ENCODE measurements at places on chromosomes 6 and 20.

DNA sequence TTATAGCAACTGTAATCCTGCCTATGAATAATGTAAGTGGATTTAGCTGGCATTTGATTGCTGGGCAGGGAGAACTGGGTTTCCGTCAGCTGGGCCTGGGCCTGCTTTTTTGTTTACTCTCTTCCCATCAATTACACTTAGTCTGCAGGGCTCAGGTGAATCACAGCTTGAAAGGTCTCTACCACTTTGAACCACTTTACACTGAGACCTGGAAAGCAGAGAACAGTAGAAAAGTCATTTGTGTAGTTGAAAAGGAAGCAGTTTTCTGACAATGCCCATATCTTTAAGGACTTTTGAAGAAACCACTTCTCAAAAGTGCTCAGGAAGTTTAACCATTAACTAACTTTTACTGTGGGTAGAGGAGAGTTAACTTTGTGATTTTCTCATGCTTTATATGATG is 315.4 kb upstream of the SASH1 start:
- H3K27me3 ChIP-seq, result no peaks in the 10 kb centered on the region
- no peaks in the 10 kb centered on the region for H3K4me1 ChIP-seq
- no peak overlapping the region for H3K27ac ChIP-seq
- no peaks in the 10 kb centered on the region for H3K36me3 ChIP-seq
- no peak for ATAC-seq

DNA sequence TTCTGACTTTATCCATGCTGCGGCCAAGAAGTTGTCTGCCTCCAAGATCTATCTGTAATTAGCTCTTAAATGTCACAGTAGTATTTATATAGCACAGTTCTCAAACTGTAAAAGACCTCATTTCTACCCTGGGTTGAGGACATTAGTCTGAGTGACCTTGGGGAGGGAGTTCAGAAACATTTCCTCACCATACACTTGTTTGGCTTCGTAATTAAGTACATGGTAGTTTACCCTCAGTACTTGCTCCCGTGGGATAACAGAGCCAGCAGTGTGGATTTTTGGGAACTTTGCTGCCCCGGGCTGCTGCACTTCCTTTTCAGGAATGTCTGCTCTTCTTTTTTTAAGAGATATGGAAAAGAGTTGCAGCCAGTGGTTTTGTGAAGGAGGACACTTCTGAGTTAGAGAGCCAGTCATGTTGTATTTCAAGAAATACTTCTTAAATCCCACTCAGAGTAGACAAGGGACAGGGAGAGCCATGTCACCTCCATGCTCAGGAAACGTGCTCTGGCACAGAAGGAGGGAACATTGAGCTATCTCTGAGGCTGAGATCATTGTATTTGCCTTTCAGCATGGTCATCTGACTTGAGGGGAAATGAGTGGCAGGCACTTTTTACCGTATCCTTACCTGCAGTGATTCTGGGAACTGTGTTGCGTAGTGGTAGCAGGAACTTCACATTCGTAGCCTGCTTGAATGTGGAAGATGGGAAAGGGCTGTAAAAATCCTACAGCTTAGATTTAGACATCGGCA is 33.6 kb downstream of the RPRD1B start:
- no peak overlapping the region for H3K4me3 ChIP-seq
- no peaks in the 10 kb centered on the region for H3K36me3 ChIP-seq
- no peaks in the 10 kb centered on the region for H3K4me1 ChIP-seq
- no peak for ATAC-seq
- H3K27me3 ChIP-seq, result no peaks in the 10 kb centered on the region
- no peak overlapping the region for H3K27ac ChIP-seq

DNA sequence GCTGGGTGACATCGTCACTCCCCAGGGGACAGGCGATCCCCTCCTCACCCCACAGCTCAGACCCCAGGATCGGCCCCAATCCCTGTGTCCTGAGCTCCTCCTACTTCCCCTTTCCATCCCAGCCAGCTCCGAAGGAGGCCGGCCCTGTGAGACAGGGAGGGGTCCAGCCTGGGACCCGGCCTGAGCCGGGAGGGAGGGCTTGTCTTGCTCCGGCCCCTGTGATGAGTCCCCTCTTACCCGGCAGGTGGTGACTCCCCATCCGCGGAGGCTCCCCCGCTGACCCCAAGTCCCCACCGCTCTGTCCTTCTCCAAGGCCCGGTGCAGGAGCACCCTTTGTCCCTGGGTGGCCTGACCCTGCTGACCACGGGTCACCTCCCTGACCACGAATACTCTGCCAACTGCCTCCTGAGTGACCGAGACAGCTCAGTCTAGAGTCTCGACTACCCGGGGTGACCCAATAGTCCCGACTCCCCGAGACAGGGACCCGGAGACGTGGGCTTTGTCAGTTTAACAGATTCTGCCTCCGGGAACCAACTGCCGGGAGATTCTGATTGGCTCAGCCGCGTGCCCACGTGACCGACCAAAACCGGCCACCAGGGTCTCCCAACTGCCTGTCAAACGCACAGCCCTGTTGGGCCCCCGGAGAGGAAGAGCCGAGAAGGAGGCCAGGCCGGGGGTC is 187.4 kb upstream of the PROKR2 start:
- H3K4me1 ChIP-seq, result no peaks in the 10 kb centered on the region
- H3K27me3 ChIP-seq, result peaks cover 3% of the 10 kb centered on the region
- H3K36me3 ChIP-seq, result no peaks in the 10 kb centered on the region
- H3K27ac ChIP-seq, result no peak overlapping the region
- no peak overlapping the region for H3K4me3 ChIP-seq

GRCh38 chr6:147067184-147067583 is 137.0 kb upstream of the STXBP5 start:
- H3K27ac ChIP-seq, result no peak overlapping the region
- ATAC-seq, result no peak
- H3K27me3 ChIP-seq, result no peaks in the 10 kb centered on the region
- no peak overlapping the region for H3K4me3 ChIP-seq
- H3K4me1 ChIP-seq, result peaks cover 7% of the 10 kb centered on the region
- no peaks in the 10 kb centered on the region for H3K36me3 ChIP-seq

DNA sequence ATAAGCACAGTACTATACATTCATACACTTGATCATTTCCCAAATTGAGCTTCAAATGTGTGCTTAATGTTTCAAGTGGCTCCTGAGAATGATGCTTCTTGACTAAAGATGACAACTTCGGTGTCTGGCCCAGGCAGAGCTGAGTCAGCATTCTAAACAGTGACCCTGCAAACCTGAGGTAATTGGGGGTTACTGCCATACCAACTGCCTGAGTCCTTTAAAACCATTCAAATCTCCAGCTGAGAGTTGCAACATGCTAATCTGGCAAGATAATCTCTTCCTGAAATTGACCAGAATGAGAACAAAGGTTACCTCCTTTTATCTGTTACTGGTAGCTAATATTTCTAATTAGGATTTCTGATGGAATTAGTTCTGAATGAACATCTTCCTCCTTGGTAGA is 8.2 kb downstream of the BACH2 start:
- H3K4me1 ChIP-seq, result peaks cover 46% of the 10 kb centered on the region
- H3K27ac ChIP-seq, result no peak overlapping the region
- H3K36me3 ChIP-seq, result peaks cover 48% of the 10 kb centered on the region
- ATAC-seq, result no peak
- H3K27me3 ChIP-seq, result no peaks in the 10 kb centered on the region

DNA sequence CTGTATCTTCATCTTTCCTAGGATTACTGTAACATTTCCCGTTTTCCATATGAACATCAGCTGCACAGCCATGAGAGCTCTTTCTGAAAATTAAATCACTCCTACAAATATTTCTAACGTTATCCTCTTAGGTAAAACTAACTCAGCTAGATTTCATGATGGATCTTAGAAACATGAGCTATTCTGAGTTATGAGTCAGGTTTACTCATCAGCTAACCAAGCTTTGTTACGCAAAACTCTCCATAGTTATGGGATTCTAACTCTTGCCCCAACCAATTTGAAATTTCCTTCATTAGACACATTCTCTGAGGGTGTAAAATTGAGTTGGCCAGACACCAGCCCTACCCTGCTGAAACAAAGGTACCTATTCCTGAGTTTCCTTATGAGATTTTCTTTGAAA is 14.0 kb downstream of the DEFB110 start:
- no peak for ATAC-seq
- no peak overlapping the region for H3K4me3 ChIP-seq
- H3K27me3 ChIP-seq, result no peaks in the 10 kb centered on the region
- H3K27ac ChIP-seq, result no peak overlapping the region
- H3K36me3 ChIP-seq, result no peaks in the 10 kb centered on the region

DNA sequence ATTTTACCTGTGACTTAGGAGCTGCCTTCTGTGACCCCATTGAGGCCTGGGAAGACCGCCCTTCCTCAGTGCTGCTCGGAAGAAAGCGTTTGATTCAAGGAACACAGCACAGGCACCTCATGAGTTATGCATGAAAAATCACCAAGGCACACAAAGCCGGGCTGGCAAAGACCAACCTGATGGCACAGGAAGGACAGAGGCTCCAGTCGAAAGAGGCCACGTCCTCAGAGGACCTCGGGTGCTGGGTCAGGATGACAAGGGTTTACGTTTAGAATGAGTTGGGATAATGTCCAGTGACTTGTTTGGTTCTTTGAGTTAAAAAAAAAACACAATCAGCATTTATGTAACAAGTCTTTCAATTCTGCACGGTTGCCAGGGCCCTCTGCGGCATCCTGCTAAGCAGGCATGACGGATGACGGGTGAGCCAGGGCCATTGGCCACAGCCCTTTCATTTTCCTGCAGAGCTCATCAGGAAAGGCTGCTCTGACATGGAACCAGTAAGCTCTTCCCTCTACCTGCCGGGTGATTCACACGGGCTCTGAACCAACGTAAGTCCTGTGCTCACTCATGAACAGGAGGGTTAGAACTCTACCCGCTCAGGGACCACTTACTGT is 112.8 kb downstream of the DACT2 start:
- no peak overlapping the region for H3K27ac ChIP-seq
- H3K4me3 ChIP-seq, result no peak overlapping the region

- peaks cover 41% of the 10 kb centered on the region for H3K36me3 ChIP-seq
- peaks cover 4% of the 10 kb centered on the region for H3K27me3 ChIP-seq
- no peak for ATAC-seq
- no peak overlapping the region for H3K4me3 ChIP-seq
- peaks cover 10% of the 10 kb centered on the region for H3K4me1 ChIP-seq
Measured at GRCh38 chr6:32113386-32114352, 4.5 kb upstream of the TNXB start.

- H3K36me3 ChIP-seq, result no peaks in the 10 kb centered on the region
- no peak overlapping the region for H3K27ac ChIP-seq
- no peaks in the 10 kb centered on the region for H3K27me3 ChIP-seq
- no peak for ATAC-seq
- no peak overlapping the region for H3K4me3 ChIP-seq
Measured at GRCh38 chr6:2911171-2911570, 8.1 kb upstream of the SERPINB9 start.

GRCh38 chr6:158972241-158973233 is 27.5 kb downstream of the RSPH3 start:
- no peak overlapping the region for H3K27ac ChIP-seq
- ATAC-seq, result no peak
- H3K27me3 ChIP-seq, result no peaks in the 10 kb centered on the region
- no peaks in the 10 kb centered on the region for H3K4me1 ChIP-seq
- H3K4me3 ChIP-seq, result no peak overlapping the region
- peaks cover 2% of the 10 kb centered on the region for H3K36me3 ChIP-seq

GRCh38 chr20:2763186-2763585 is 37.2 kb downstream of the CPXM1 start:
- peaks cover 16% of the 10 kb centered on the region for H3K27me3 ChIP-seq
- no peak overlapping the region for H3K27ac ChIP-seq
- H3K4me3 ChIP-seq, result no peak overlapping the region
- H3K36me3 ChIP-seq, result no peaks in the 10 kb centered on the region
- ATAC-seq, result no peak
- peaks cover 4% of the 10 kb centered on the region for H3K4me1 ChIP-seq

- ATAC-seq, result no peak
- no peaks in the 10 kb centered on the region for H3K36me3 ChIP-seq
- no peaks in the 10 kb centered on the region for H3K4me1 ChIP-seq
- no peaks in the 10 kb centered on the region for H3K27me3 ChIP-seq
- no peak overlapping the region for H3K4me3 ChIP-seq
Measured at GRCh38 chr20:9130521-9130920, 61.6 kb downstream of the PLCB4 start.

DNA sequence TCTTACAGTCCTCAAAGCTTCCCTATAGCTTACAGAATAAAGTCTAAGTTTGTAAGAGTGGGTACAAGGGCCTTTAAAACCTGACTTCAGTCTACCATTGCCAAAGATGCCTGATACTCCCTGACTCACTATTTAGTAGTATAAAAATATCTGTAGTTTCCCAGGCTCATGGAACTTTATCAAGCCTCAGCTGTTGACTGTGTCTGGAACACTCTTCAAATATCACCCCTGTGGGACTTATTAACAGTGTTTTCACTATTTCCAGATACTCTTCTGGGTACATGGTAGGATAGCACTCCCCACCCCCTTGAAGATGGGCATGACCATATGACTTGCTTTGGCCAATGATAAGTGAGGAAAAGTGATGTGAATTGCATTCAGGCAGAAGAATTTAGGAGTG is 105.3 kb upstream of the TENT5A start:
- no peaks in the 10 kb centered on the region for H3K36me3 ChIP-seq
- H3K27me3 ChIP-seq, result peaks cover 5% of the 10 kb centered on the region
- H3K4me1 ChIP-seq, result no peaks in the 10 kb centered on the region

DNA sequence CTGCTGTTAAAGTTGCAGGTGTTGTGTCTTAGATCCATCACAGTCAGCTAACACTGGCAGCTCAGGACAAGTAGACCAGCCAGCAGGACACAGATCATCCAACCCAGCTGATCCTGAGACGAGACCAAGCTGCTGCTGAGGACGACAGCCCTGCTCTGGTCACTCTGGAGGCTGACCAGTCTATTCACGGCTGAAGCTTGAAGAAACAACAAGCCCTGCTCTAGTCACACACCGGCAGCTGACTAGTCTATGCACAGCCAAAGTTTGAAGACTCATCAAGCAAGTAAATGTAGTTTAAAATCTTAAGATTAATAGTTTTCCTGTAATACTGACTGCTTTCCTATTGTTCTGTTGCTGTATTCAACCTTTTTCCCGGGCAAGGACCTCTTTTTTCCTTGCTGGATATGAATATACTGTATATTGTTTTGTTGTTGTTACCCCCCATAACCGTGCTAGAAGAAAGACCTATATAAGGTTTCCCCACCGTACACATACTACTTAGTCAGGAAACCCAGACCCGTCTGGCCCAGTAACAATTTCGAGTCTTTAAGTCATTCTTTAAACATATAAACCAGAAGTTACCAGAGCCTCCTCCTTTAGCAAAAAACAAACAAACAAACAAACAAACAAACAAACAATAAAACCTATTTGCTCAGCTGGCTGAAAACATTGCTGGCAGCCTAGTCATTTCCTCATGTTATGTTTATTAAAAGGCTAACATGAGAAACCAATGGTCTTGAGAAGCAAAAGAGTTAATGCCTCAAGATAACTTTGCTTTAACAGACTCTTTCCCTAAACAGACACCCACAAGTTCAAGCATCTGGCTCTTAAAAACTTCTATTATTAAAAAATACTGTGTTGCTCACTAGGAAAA is 16.7 kb upstream of the GSTA3 start:
- no peaks in the 10 kb centered on the region for H3K36me3 ChIP-seq
- no peak overlapping the region for H3K4me3 ChIP-seq
- H3K27ac ChIP-seq, result no peak overlapping the region
- H3K4me1 ChIP-seq, result no peaks in the 10 kb centered on the region
- H3K27me3 ChIP-seq, result peaks cover 17% of the 10 kb centered on the region
